ENCODE measurements at places on chromosomes 5 and 9. TPM values are rescaled to one million over a fixed set of nuclear protein-coding genes. Genes with fewer than 3 reads are reported as not detected.

UBE2QL1 gene
- total RNA-seq = 1.1 TPM

STKLD1 gene
- total RNA-seq = 1.2 TPM

OSMR gene
- 33.0 TPM for total RNA-seq

PPP1R2B gene
- not detected for total RNA-seq

BAAT gene
- 0.10 TPM for total RNA-seq

CCDC192 gene
- 1.1 TPM for total RNA-seq

ENC1 gene
- 14.3 TPM for total RNA-seq

GRXCR2 gene
- total RNA-seq = not detected

RORB gene
- 0.80 TPM for total RNA-seq

ARHGEF28 gene
- total RNA-seq = 36.6 TPM
